ENCODE measurements at places on chromosomes 6 and 20. TPM values are rescaled to one million over a fixed set of nuclear protein-coding genes. Genes with fewer than 3 reads are reported as not detected.

DNA sequence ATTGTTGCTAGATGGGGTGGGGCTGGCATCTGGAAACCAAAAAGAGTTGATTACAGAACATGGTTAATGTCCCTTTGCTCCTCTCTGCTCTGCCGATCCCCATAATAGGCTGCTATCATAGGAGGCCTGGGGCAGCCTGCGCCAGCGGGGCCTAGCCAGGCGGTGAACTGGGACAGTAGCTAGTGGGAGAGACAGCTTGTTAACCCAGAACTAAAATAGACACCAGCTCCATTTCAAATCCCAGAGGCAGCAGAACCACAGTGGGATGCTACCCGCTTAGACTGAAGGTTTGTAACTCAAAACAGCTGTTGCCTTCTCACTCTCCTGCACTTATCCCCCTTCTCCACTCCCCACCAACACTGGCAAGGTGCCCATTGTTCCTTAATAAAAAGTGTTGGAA, 98.5 kb downstream of the SSR1 start:
- no peak for DNase-seq

DNA sequence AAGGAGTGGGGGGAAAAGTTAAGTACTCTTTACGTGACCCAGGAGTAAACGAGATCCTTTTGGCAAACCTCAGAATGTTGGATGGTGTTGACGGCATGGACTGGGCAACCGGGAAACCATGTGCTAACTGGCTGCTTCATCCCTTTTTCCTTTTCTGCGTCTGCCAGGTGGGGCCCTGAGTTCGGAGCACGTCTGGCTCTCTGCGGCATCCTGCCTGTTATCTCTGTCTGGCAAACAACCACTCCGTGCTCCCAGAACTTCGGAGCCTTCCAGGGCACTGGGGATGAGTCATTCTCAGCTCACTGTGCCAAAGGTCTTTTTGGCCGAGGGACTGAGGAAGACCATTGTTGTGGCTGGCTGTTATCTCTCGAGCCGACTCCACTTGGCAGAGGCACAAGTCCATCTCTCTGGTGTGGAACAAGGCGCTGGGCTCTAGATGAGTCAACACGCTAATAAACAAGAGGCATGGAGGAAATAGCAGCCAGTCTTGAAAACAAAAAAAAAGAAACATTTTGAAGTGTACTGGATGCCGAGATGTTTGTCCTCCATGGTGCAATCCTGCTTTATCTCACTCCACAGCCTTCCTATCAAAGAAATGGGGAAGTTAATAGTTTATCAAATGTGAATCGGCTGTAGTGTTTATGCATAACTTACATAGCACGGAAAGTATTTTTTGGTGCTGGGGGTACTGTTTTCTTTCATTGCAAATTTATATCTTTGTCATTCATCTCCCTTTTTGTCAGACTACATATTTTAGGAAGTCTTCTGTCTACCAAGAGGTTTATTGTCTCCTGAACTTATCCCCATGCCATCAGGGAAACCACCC, 64.6 kb upstream of the TXNDC5 start:
- peak; percentile 97 for DNase-seq

- DNase-seq, result no peak
Measured at GRCh38 chr20:43189554-43190331, at the start of gene PTPRT. TSS of gene PTPRT (minus strand) at chr20:43189906. CDS start at chr20:43189733, 173 bp downstream.

DNA sequence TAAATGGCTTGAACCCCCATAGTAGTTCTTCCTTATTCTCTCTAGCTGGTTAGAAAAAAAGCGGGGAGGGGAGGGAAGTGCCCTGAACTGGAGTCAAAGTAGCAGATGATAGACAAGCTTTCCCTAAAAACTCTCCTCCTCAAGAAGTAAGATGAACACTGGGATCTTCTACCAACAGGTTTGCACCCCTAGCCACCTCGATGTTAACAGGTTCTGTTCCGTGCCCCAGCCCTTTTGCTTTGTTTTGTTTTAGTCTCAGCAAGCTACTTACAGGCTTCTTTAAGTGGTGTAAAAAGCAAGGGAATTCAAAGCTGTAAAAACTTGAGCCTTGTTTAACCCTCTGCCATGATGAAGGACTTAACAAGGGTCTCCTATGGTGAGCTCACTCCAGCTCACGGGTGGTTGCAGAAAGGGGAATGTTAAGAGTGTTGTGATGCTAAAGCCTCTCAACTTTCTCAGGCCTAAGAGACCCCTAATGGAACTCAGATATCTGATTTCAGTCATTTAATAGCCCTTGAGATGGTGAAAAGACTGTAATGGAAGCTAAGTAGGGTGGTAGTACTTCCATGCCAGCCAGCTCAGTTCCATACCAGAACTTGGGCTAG, 106.0 kb downstream of the FOXO3 start:
- no peak for DNase-seq

- DNase-seq, result no peak
Measured at GRCh38 chr20:25706793-25707192, 10.1 kb upstream of the ZNF337 start.

GRCh38 chr20:39775110-39775509, 813.0 kb downstream of the DHX35 start:
- peak; percentile 77 for DNase-seq

GRCh38 chr20:3047486-3048419, 1.9 kb downstream of the MRPS26 start:
- no peak for DNase-seq

DTD1 gene
- total RNA-seq, result 45.1 TPM

- no peak for DNase-seq
Measured at GRCh38 chr20:3193806-3194616, 10.5 kb downstream of the DDRGK1 start.

MROH8 gene
- total RNA-seq, result 1.6 TPM

- no peak for DNase-seq
Measured at GRCh38 chr20:31770243-31770642, 31.2 kb downstream of the TPX2 start.

GRCh38 chr6:87378947-87379346, 28.8 kb upstream of the CFAP206 start:
- DNase-seq, result no peak

CRISP3 gene
- not detected for total RNA-seq
